Gastrocnemius medialis (tissue), 4 donors: ENCODE measurements at places on chromosomes 11 and 22.

DNA sequence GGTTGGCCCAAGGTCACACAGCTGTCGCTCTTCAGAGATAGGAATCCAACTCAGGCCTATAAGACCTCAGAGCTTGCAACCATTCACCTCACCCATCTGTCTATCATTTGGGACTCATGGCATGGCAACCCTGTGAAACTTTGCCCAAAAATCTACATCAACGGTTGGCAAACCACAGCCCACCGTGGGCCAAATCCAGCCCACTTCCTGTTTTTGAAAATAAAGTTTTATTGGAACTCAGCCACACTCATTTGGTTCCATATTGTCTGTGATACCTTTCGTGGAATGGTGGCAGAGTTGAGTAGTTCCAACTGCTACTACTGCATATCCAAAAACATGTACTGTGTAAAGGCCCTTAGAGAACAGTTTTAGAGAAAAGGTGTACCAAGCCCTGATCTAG lies 307.8 kb downstream of the MN1 start:
- no peak for DNase-seq

DNA sequence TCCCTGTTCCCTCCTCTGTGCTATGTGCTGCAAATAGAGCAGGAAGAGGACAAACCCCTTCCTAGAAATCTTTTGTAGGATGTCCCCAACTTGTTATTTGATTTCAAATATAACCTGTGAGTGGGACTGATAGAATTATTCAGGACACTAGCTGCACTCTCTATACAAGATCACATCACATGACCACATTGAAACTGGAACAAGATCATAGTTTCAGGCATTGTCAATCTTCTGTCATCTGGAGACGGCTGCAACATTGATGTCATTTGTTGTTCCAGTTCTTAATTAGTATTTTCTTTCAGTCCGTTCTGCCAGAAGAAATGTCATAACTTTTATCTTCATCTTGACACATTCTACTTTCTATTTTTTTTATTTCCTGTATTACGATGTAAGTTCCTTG lies 89.3 kb downstream of the GRIA4 start:
- DNase-seq, result no peak

GRCh38 chr11:133948711-133949110 lies 8.1 kb downstream of the IGSF9B start:
- DNase-seq, result no peak

DNA sequence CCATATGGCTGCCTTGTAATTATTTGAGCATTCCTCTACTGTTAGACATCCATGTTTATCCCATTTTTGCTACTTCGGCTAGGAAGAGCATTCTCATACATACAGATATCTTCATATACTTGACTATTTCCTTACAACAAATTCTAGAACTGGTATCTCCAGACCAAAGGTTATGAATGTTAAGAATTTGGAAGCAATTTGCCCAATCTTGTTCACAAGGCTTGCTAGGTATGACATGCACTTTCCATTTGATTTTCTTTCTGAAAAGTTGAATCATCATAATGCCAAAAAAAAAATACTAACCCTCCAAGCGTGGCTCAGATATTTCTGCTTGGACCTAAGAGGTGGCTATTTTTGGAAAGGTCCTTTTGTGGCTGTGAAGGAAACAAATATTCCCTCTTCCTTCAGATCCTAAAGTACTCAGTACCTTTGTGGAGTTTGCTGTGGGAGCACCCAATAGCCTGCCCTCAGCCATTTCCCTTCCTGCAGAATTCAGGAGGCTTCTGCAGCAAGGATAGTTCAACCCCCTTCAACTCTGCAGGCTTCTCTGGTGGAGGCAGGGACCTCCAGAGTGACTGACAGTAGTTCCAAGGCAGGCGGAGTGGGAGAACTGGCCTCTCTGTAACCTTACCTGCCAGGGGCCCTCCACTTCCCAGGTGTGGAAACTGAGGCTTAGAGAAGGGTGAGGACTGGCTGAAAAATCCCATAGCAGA lies 22.0 kb upstream of the CPT1A start:
- DNase-seq, result no peak

DNA sequence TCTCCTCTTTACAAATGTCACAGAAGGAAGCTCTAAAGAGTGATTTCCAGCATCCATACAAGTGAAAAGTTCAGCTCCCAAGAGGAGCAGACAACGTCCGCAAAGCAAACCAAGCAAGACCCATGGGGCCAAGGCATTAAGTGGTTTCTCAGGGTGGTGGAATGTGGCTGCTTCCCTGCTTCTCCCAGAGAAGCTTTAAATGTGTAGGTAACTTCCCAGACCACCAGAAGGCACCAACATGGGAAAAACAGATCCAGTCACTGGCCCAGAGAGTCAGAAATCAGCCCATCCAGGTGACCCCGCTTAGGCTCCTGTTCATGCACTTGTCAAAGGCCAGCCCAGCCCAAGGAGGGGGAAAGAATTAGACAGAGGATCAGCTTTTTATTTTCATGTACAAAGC lies 13.3 kb upstream of the PHF21A start:
- no peak for DNase-seq
